Effector CD4-positive, alpha-beta T cell (primary cell): ENCODE measurements at places on chromosomes 11 and 22.

DNA sequence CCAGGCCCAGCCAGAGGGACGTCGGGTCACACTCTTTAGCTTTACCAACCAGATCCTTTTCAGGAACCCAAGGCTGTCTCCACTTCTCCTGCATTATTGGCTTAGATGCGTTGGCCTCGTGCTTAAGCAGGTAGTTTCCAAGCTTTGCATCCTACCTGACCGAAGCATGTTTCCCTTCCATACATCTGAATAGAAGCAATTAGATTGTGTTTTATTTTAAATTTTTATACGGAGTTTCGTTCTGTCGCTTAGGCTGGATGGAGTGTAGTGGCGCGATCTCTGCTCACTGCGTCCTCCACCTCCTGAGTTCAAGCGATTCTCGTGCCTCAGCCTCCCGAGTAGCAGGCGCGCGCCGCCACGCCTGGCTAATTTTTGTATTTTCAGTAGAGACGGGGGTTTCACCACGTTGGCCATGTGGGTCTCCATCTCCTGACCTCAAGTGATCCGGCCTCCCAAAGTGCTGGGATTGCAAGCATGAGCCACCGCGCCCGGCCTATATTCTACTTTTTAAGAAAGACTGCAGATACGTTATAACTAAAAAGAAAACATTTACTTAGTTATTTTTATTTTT, 677 bp downstream of the DYNC2H1 start:
- no peak for DNase-seq

- DNase-seq, result no peak
These were observed 268.6 kb downstream of the TMEM135 start for GRCh38 chr11:87306262-87306851.

DNA sequence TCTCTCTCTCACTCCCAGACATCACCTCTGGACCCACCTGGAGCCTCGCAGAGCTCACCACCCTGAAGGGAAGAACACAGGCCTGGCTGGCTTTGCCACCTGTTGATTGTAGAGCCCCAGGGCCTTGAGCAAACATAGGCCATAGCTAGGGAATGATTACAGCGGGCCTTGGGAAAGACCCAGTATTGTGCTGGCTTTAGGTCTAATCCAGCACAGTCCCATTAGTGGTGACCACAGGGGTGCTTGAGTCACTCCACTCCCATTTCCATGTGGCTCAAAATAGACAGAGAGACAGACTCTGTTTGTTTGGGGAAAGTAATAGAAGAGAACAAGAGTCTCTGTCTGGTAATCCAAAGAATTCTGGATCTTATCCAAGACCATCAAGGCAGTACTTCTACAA, 42.7 kb upstream of the FAM181B start:
- no peak for DNase-seq

GRCh38 chr11:129315781-129316579, 59.7 kb upstream of the BARX2 start:
- no peak for DNase-seq

DNA sequence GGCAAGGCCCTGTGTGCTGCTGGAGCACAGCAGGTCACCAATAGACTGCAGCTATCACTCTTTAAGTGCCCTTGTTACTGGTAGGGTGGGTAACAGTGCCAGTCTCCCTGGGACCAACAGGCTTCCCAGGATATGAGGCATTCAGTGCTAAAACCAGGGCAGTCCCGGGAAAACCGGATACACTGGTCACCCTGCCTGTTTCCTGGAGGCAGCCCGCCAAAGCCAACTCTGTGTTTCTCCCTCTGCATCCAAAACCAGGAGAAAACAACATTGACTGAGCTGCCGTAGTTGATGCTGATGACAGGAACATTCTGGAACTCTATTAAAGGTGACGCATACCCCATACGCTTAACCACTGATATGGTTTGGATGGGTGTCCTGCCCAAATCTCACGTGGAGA, 149.1 kb downstream of the SHANK2 start:
- no peak for DNase-seq

GRCh38 chr22:29947410-29948384, 64.7 kb downstream of the MTMR3 start:
- no peak for DNase-seq

DNA sequence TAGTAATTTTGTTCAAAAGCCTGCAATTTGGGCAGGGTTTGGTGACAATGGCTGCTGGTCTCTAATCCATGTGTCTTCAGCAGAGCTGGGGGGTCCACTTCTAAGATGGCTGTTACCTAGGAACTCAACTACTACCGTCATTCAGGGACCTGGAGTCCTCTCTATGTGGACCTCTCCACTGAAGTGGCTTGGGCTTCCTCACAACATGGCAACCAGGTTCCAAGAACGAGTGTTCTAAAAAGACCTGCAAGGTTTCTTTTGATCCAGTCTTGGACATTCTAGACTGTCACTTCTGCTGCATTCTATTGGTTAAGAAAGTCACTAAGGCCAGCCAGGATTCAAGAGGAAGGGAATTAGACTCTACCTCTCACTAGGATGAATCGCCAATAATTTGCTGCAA, 387.0 kb downstream of the NXPE2 start:
- DNase-seq, result no peak

DNA sequence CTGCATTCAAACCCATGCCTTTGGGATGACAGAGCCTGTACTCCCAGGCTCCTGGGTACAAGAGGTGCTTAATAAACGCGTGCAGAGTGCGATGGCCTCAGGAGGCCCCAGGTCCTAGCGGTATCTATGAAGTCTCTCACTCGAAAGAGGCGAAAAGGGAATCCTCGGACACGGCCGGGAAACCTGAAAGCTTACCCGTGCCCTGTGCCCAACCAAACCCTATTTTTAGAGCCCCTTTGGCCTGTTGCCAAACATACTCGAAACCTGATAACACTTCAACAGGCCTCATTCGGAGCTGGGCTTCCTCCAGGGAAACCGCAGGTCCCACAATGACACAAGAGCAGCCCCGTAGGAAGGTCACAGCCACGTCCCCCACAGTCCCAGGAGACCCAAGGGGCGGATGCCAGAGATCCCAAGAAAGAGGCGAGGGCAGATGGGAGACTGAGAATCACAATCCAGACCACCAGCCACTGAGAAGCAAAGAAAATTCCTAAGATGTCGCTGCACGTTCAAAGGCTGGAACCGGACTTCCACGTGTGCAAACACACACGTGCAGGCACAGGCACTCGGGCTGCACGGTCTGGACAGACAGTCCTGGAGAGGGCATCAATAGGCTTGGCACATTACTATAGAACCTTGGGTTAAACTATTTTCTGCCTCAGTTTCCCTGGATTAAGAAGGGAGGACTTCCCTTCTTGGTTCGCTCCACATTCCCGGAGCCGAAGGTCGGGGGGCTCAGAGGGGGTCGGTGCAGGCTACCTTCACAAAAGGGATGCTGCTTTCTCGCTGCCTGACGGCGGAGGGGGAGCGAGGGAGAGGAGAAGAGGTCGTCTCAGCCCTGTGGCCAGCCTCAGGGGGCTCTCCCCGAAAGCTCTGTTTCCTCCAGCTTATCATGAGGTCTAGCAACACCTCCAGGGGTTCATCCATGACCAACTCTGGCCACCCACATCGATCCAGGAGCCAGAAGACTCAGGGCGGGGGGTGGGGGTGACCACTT, 8.2 kb downstream of the PDGFB start:
- DNase-seq, result peak; percentile 30

GRCh38 chr22:22878801-22879674, 8.6 kb upstream of the IGLL5 start:
- DNase-seq, result no peak

DNA sequence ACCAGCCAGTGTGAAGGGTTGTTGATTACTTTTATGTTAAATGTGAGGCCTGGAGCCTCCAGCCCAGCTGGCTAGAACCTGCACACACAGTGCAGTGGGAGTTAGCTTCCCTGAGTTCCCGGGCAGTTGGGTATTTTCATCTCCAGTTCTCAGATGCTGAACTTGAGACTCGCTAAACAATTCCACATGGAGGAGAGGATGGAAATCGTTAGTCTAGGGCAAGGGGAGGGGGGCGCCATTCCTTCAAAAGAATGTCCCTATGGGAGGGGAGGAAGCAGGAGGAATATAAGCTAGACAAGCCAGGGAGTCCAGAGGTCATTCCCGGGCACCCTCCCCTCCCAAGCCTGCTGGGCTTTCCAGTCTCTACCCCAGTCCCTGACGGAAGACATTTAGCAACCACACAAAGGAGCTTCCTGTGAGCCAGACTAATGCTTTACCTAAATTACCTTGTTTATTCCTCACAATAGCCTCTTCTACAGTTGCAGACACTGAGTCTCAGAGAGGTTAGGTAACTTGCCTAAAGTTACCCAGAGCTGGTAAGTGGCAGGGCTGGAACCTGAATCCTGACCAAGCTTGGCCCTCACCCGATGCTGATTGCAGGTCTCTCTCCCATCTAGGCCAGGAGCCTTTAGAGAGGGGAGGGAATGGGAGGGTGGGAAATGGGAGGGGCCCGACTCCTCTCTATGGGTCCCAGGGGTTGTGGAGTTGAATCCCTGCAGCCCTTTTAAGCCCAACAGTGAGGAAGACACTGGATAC, 1.9 kb upstream of the TSKU start:
- no peak for DNase-seq

- no peak for DNase-seq
These were observed 64.6 kb downstream of the MYEOV start for GRCh38 chr11:69358398-69359020.

- DNase-seq, result no peak
These were observed 2.7 kb downstream of the MUC5B start for GRCh38 chr11:1225386-1226225.

DNA sequence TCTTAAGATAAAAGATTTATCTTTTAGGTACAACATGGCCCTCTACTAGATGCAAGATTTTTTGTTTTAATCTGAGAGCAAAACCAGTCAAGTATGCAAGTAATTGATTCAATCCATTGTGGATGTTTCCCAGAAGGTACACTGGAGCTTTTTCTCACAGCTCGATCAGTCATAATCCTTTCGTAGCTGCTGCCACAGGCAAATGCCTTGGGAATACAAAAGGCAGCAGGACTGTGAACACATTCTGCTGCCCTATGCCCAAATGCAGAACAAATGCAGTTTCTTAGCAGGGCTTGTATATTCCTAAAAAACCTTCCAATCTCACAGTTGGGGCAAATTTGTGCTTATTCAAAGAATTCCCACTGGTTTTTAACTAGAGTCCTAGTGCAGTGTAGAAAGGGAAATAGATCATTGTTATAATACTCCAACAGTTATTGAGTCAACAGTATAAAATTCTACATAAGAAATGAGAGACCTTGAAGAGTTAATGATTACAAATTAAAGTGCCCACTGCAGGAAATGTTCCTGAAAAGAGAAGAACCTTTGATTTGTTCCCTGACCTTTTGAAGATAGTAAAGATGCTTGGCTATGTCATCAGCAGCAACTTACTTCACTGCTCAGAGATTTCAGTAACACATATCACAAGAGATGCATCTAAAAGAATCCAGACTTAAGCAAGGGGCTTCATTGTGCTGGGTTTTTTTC, 14.1 kb downstream of the LPXN start:
- DNase-seq, result no peak

DNA sequence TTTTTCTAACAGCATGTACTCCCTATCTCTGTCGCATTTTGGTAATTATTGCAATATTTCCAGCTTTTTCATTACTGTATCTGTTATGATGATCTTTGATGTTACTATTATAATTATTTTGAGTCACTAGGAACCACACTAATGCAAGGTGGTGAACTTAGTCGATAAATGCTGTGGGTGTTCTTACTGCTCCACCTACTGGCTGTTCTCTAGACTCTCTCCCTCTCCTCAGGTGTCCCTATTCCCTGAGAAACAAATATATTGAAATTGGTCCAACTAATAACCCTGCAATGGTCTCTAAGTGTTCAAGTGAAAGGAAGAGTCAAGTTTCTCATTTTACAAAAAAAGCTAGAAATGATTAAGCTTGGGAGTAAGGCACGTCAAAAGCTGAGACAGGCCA, 10.5 kb downstream of the ARL14EP start:
- no peak for DNase-seq

DNA sequence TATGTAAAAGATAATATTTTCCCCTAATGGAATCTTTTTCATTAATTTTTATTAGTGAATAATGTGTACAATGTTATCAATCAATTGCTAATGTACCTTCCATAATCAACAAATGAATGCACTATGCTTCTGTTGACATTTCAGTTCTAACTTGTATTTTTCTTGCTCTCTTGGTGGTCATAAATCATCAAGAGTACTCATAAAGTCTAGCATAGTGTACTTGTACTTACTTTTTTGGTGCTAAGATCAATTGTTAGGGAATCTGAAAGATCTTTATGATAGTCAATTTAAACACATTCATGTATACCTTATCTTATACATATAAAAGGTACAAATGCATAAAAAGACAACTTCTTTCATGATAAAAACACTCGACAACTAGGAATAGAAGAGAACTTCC, 10.5 kb downstream of the ENTHD1 start:
- DNase-seq, result no peak

- no peak for DNase-seq
These were observed 4.0 kb downstream of the ANKRD13D start for GRCh38 chr11:67293090-67293489.

- DNase-seq, result no peak
These were observed 24.3 kb downstream of the MPPED2 start for GRCh38 chr11:30561691-30562415.

GRCh38 chr22:31477329-31477728, 12.3 kb downstream of the EIF4ENIF1 start:
- DNase-seq, result no peak

GRCh38 chr11:57543593-57543992, 6.2 kb downstream of the SMTNL1 start:
- DNase-seq, result no peak

GRCh38 chr22:45071618-45072017, 61.8 kb upstream of the PHF21B start:
- DNase-seq, result no peak

GRCh38 chr11:1847926-1848639, 4.8 kb upstream of the LSP1 start:
- no peak for DNase-seq
